Natural killer cell treated with Interleukin-12 subunit alpha and Interleukin-12 subunit beta and Interleukin-15 and Interleukin-18, amount 100 ng/mL, for 72 hours (primary cell): ENCODE measurements at places on chromosomes 3 and 15.

- DNase-seq, result no peak
These were observed 115.1 kb downstream of the CDIN1 start for GRCh38 chr15:36694574-36694973.

- DNase-seq, result no peak
These were observed 22.6 kb upstream of the COMMD4 start for GRCh38 chr15:75313116-75313845.

- DNase-seq, result no peak
These were observed 211.7 kb upstream of the WNT5A start for GRCh38 chr3:55698831-55699230.

DNA sequence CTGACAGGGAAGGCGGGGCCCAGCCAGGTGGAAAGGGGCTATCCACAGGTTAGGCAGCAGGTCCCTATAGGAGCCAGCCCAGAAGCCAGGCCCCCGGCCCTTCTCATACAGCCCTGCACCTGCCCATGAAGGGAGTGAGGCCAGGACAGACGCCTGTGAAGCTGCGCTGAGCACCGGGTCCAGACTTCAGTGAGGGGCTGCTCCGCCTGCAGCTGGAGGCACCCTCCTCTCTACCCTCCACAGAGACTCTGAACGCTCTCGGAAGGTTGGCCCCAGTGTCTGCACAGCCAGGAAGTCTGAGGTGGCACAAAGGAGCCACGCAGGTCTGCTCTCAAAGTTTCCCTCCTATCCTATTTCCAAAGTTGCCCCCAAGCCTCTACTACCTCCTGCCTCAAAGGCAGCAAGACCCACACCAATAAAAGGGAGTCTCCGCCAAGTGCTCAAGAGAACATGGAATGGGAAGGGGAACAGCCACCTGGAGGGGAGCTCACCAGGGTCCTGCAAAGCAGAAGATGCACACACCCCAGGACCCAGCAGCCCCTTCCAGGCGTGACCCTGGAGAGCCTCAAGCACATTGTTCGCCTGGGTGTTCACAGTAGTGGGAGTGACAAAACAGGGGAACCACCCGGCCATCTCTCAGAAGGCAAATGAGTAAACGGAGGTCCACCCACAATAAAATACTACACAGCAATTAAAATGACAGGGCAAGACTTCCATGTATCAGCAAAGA is 19.5 kb downstream of the XXYLT1 start:
- DNase-seq, result no peak

DNA sequence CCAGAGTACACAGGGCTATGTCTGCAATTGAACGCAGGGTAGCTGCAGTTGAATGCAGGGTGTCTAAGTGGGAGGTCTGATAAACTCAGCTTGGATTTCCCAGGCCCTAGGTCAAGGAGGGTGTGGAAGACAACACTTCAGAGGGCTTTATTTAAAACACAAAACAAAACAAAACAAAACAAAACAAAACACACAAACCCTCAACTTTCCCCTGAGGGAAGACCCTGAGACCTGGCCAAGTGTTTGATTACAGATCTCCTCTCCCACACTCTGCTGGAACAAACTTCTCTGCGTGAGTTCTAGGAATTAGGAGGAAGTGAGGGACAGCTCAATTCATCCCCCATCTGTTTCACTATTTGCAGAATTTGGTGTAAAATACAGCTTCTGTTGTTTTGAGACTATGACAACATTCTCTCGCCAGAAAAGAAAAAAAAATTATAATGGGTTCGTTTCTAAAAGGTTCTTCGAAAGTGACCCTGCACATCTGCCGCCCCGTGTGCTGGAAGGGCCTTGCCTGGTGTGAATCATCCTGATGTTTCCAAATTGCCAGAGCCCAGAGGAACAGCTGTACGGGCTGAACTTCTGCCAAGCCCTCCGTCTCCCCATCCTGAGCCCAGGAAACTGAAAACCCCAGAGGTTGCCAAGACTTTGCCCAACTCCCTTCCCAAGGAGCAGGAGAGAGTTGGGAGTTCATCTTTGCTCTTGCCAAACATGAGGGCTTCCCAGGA is 73.3 kb upstream of the RAD18 start:
- no peak for DNase-seq

GRCh38 chr3:127342735-127343134 is 54.9 kb upstream of the PRR20G start:
- DNase-seq, result no peak

DNA sequence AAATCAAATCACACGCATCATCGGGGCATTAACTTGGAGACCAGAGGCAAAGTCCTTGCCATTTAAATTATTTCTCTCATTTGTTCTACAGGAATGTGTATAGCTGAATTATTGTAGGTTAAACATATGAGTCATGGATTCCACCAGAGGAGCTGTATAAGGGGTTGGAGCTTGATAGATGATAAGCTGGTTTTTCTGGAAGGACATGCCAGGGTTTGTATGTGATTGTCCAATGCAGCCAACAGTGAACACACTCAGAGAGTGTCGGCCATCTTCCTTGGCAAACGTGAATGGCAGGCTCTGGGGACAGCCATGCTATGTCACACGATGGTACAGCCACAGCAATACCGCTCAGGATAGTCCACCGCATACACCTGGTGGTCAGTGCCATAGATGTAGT is 25.1 kb downstream of the SSUH2 start:
- no peak for DNase-seq

DNA sequence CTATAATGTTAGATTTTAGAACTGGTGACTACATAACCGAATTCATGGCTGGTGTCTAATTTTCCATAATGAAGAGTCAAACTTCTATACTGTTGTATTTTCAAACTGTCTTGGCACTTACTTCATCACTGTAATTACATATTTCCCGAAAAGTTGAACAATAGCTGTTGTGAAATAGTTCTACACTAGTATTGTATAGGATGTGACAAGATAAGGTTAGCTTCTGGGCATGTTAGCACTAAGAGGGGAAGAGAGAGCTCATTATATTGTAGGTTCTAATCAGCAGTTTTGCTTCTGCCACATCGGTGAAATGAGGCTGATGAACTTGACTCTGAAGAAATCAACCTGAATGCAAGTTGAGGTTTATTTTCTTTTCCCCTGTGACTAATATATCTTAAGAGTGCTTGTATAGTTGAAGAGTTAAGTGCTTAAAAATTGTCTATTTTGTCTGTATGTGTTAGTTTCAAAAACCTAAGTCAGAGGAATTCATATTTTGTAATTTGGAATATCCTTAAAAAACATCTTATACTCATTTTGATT is 8.9 kb downstream of the GYG1 start:
- no peak for DNase-seq

DNA sequence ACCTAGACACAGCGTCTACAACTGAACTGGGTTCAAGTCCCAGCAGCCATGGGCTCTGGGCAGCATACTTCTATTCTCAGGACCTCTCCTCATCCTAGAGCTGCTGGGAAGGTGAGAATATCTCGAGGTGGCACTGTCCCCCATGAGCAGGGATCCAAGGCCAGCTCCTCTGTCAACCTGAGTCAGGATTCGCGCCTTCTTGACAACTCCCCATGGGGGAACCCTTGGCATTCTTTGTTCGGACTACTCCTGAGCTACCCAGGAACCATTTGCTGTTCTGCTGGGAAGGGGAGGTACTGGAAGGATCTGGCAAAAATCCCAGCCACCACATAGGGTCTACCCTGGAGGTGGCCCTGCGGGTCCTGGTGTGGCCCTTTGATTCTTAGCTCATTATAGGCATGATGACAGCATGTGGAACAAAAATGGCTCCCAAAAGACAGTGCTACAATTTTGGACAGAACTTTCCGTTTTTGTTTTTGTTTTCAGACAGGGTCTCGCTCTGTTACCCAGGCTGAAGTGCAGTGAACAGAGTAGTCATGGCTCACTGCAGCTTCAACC is 22.3 kb downstream of the PLXNB1 start:
- peak; percentile 58 for DNase-seq

- DNase-seq, result no peak
These were observed 56.4 kb downstream of the FILIP1L start for GRCh38 chr3:100057716-100058575.

DNA sequence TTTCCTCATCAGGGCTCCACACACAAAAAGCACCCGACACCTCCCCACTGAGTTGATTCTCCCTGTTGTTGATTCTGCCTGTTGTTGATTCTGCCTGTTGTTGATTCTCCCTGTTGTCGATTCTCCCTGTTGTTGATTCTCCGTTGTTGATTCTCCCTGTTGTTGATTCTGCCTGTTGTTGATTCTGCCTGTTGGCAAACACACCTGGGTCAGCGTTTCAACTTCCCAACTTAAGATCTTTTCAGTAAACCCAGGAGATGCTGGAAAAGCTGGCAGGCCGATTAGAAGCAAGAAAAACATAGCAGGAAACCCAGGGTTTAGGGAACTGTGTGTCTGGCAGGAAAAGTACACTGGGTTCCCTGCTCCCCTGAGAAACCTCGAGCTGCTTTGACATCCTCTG is 47.9 kb downstream of the TNK2 start:
- no peak for DNase-seq

- DNase-seq, result no peak
These were observed 1161.4 kb downstream of the IGSF11 start for GRCh38 chr3:117873249-117873600.

GRCh38 chr15:101264011-101264410 is 12.2 kb upstream of the CHSY1 start:
- no peak for DNase-seq

- DNase-seq, result peak; percentile 86
These were observed at the start of gene EDC3 for GRCh38 chr15:74695597-74696397. EDC3 (minus strand) TSS chr15:74696024; CDS start chr15:74675124, 20,900 bp downstream.

GRCh38 chr15:62444104-62445022 is 279.3 kb upstream of the C2CD4B start:
- no peak for DNase-seq

DNA sequence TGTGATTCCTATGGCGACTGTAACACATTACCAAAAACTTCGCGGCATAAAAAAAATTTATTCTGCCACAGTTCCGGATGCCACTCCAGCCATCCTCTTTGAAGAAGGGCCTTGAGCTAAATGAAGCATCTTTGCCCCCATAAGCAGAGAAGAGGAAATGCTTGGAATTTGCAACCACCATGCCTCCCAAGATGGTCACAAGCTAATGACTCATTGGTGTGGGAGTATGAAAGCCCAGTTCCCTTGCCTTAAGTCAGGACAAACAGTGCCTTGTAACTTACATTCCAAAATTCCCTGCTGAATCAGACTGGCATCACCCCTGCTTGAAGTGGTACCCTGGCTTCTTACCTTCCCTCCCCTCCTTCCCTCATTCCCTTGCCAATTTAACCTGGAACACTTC is 1077.4 kb downstream of the EPHA3 start:
- no peak for DNase-seq

DNA sequence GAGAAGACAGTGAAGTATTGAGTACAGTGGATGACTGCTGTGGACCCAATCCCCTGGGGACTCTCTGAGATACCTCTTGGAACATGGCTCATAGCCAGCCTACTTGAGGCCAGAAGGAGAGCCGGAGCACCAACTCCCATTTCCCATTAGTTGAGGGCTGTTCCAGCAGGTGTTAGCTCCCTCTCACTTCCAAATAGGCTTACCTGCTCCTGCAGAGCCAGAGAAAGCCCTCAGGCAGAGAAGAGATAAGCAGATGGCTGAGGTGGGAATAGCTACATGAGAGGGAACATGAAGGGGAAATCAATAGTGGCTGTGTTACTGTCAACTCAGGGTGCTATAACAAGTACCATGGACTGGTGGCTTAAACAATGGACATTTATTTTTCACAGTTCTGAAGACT is 4.6 kb upstream of the CCK start:
- no peak for DNase-seq

DNA sequence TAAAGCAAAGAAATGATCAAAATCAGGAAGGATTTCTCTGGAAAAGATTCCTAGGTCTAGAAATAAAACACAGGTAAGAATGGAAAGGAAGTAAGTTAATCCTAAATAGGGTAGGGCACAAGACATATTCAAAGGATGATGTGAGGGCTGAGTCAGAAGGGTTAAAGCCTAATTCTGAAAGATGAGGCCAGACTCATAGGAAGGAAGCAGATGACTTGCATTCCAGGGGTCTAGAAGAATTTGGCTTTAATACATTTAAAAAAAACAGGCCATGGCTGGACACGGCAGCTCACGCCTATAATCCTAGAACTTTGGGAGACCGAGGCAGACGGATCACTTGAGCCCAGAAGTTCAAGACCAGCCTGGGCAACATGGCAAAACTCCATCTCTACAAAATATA is 3.2 kb downstream of the SSR3 start:
- no peak for DNase-seq

GRCh38 chr15:66842710-66843441 is 140.8 kb downstream of the SMAD6 start:
- no peak for DNase-seq

DNA sequence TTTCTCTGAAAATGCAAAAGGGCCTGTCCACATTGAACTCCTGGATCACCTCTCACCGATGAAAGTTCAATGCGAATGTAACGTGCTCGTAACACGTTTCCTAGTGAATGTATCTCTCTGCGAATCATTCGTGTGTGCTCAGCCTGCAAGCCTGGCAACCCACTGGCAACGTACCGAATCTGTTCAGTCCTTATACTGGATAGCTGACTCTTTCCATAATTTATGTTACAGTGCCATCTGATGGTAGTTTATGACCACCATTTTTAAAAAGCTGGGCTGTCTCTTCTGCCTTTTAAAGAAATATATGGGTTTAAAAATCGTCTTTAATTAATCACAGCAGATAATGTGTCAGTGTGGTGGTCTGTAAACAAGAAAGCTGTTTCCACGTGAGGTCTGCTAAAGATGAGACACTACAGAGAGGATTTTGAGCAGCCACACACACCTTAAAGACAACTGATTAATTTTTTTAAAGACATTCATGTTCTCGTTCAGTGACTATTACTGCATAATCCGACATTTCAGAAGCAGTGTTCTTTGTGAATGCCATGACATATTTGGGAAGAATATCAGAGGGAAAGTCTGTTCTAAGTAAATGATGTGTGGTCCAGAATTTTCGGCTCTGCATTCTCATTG is 69.4 kb upstream of the FOXP1 start:
- no peak for DNase-seq

- DNase-seq, result no peak
These were observed 427.2 kb downstream of the OCA2 start for GRCh38 chr15:27671819-27672437.

- no peak for DNase-seq
These were observed 269.5 kb upstream of the LRRC3B start for GRCh38 chr3:26353097-26353496.

- no peak for DNase-seq
These were observed 9.5 kb downstream of the MYEF2 start for GRCh38 chr15:48168616-48169015.

- no peak for DNase-seq
These were observed 46.1 kb downstream of the AGBL1 start for GRCh38 chr15:86125775-86126174.

DNA sequence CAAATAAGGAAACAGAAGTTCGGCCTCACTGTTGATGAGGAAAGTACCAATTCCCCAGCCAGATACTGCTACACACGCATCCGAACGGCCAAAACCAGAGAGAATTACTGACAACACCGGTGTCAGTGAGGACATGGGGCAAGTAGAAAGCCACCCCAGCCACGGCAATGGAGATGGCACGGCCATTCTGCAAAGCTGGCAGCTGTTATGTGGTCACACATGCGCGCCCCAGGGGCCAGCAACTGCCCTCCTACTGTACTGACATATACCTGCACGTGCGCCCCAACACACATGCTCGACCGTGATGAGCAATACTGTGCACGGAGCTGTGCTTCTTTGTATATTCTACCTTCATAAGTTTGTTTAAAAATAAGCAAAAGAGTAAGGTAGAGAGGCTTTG is 217.4 kb downstream of the ADAMTS17 start:
- DNase-seq, result no peak

- no peak for DNase-seq
These were observed 17.3 kb upstream of the NCK1 start for GRCh38 chr3:136844724-136845123.

GRCh38 chr15:101262551-101262950 is 10.7 kb upstream of the CHSY1 start:
- DNase-seq, result no peak
